GM12864 (cell line): ENCODE measurements at places on chromosomes 5 and 9.

GRCh38 chr5:135608761-135609443, 30.1 kb upstream of the CXCL14 start:
- DNase-seq = no peak

- DNase-seq = no peak
Observed at GRCh38 chr9:14131356-14132088, 182.4 kb downstream of the NFIB start.

GRCh38 chr5:31084871-31085270, 108.6 kb upstream of the CDH6 start:
- no peak for DNase-seq

- no peak for DNase-seq
Observed at GRCh38 chr9:4417578-4418325, 72.5 kb upstream of the SLC1A1 start.

GRCh38 chr5:62689599-62690368, 111.2 kb downstream of the LRRC70 start:
- no peak for DNase-seq

DNA sequence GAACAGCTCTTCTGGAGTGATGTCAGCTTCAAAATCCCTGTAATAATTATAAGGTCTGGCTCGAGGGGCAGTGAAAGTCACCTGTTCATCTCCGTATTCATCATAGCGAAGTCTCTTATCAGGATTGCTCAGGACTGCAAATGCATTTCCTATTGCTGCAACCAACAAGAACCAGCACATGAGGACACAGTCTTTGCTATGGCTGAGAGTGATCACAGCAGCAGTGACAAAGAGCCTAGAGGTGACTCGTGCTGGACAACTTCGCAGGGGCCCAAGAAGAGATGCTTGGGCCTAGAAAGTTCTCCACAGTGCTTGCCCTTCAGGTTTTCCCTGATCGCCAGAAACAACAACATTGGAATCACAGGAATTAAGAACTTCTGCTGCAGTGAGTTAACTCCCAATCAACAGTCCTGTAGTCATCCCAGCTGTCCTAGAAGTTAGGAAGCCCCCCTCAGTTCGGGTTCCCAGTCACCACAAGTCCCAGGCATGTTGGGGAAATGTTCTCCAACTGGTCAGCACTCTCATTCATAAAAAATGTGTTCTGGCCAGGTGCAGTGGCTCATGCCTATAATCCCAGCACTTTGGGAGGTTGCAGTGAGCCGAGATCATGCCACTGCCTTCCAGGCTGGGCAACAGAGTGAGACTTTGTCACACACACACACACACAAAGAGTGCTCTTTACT, 13.0 kb downstream of the DNAJC18 start:
- DNase-seq = no peak

DNA sequence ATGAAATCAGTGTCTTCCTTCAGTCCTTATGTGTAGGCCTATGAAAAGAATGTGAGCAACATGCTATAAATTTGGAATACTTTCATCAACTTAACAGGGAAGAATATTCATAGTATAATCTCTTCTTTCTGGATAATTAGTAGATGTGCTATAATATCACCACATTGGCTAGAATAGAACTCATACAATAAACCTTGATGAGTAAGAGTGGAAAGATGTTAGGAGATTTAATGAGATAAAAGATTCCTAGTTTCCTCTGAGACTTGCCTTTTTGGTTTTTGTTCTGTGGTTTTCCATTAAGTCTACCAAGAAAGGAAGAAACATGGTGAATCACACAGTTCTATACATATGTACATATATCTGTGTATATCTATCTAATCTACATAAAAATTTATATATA, 301.8 kb upstream of the PRR16 start:
- no peak for DNase-seq

DNA sequence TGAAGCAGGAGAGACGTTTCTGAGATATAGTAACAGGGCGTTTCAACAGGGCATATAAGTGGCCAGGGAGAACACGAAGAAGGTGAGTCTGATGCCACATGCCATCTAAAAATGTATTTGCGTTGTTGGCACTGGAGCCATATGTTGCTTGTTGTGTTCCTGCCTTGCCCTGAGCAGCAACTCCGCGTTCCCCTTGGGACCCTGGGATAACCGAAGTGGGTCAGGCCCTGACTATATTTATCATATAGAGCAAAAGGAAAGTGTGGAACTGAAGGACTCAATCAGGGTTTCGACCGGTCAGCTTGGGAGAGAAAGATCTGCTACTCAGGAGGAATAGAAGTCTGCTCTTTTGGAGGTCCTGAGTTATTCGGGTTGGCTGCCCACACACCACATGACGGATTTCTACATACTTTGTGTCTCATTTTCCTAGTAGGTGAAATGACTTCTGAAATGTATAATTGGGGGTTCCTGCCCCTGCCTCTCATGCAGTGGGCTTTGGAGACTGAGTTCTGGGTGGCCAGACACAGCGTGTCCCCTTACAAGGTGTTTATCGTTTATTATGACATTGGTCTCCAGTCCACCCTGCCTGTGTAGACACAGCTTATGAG, 3.0 kb downstream of the STC2 start:
- no peak for DNase-seq
